ENCODE measurements at places on chromosomes 1 and 21.

GRCh38 chr1:198935306-198935921 lies 296.6 kb downstream of the PTPRC start:
- peak; percentile 29 for DNase-seq

DNA sequence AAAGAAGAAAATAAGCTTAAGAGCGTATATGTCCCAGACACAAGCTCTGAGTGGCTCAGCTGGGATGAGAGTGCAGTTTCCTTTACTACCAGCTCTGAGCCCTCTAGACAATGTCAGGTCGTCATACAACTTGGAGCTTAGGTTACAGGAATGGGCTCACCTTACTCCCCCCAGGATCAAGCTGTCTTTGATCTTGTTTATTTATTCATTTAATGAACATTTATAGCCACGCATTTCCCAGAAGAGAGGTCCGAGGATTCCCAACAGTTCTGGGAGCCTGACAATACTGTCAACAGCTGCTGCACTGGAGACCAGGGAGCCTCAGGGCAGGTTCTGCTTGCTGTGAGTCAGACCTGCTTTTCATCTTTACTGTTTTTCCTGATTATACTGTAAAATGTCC lies 378.9 kb downstream of the PLPP3 start:
- DNase-seq = no peak

- DNase-seq = no peak
These were observed 25.4 kb downstream of the PHGDH start for GRCh38 chr1:119737040-119737682.

GRCh38 chr21:31537872-31538576 lies 121.5 kb upstream of the SOD1 start:
- no peak for DNase-seq

- no peak for DNase-seq
These were observed 112.6 kb downstream of the GRIK1 start for GRCh38 chr21:29827236-29827635.

- DNase-seq = no peak
These were observed 12.4 kb upstream of the ATP1A1 start for GRCh38 chr1:116360429-116361173.

GRCh38 chr1:154698320-154699096 lies 90.5 kb upstream of the ADAR start:
- no peak for DNase-seq

GRCh38 chr1:184792450-184792969 lies 37.9 kb upstream of the EDEM3 start:
- DNase-seq = no peak
